ENCODE measurements at places on chromosomes 1 and 21. TPM values are rescaled to one million over a fixed set of nuclear protein-coding genes. Genes with fewer than 3 reads are reported as not detected.

ST7L gene
- total RNA-seq: 12.0 TPM

MATN1 gene
- 0.11 TPM for total RNA-seq

LORICRIN gene
- not detected for total RNA-seq

NBPF10 gene
- 0.98 TPM for total RNA-seq

SLC5A9 gene
- total RNA-seq: not detected

HOOK1 gene
- 0.27 TPM for total RNA-seq

CNIH3 gene
- 0.59 TPM for total RNA-seq

NTRK1 gene
- total RNA-seq: 0.18 TPM

GFI1 gene
- 0.67 TPM for total RNA-seq

FAM72C gene
- total RNA-seq: 5.7 TPM

OR2T33 gene
- total RNA-seq: not detected

KRTAP11-1 gene
- total RNA-seq: not detected

PHC2 gene
- total RNA-seq: 111 TPM

IVL gene
- total RNA-seq: 0.10 TPM

OPTC gene
- total RNA-seq: not detected

CFAP107 gene
- not detected for total RNA-seq

RAD54L gene
- total RNA-seq: 8.2 TPM

IGFN1 gene
- total RNA-seq: 0.63 TPM

NSUN4 gene
- 14.0 TPM for total RNA-seq

PDZK1 gene
- total RNA-seq: 0.72 TPM

C1orf115 gene
- total RNA-seq: 6.8 TPM

FCRL6 gene
- total RNA-seq: not detected

RPTN gene
- not detected for total RNA-seq

CORT gene
- total RNA-seq: 0.14 TPM

ADAM30 gene
- total RNA-seq: not detected

CYP4Z1 gene
- not detected for total RNA-seq

Measured in A549 treated with Mapracorat at 1 μM for 4 hours (cell line).